ENCODE measurements at places on chromosomes 12 and 14. TPM values are rescaled to one million over a fixed set of nuclear protein-coding genes. Genes with fewer than 3 reads are reported as not detected.

NRL gene
- polyA plus RNA-seq: 2.6 TPM

PTPRR gene
- 0.60 TPM for polyA plus RNA-seq

TDG gene
- polyA plus RNA-seq: 66.4 TPM

GRCh38 chr12:66217342-66217917 lies 28.4 kb downstream of the IRAK3 start:
- DNase-seq: no peak

DNA sequence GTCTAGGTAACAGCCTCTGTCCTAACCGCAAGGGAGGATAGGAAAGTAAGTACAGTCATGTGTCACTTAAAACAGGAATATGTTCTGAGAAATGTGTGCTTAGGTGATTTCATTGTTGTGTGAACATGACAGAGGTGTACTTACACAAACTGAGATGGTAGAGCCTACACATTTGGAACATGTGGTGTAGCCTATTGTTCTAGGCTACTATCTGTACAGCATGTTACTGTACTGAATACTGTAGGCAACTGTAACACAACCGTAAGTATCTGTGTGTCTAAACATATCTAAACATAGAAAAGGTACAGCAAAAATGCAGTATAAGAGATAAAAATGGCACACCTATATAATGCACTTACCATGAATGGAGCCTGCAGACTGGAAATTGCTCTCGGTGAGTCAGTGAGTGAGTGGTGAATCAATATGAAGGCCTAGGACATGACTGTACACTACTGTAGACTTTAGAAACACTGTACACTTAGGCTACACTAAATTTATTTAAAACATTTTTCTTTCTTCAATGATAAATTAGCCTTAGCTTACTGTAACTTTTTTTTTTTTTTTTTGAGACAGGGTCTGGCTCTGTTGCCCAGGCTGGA lies 13.2 kb upstream of the MDM2 start:
- DNase-seq: no peak

DNA sequence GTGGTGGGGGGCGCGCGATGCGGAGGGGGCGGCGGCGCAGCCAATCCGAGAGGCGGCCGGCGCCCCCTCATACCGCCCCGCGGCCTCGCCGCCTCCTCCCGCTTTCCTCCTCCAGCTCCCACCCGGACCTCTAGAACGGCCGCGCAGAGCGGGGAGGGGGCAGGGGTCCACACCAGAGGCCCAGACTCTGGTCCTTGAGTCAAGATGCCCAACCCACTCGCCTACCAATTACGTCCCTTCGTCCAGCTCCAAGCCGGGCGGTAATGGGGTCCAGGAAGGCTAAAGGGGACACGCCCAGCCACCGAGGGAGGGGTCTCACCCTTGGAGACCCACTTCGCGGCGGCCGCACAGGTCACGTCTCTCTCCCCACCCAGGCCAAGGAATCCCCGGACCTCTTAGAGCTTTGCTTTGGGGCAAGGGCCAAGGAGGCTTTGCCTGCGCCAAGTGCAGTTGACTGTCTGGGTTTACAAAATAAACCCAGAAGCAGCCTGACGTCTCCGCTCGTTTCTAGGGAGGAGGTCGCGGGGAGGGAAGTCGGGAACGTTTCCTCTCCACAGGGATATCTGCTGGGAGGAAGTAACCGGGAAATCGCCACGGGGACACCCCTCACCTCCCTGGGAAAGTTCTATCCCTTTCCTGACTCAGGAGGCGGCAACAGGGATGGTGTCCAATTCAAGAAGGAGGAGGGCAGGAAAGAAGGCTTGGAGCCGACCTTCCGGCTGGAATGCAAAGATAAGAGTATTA lies 394 bp upstream of the AMIGO2 start:
- peak; percentile 38 for DNase-seq

DNA sequence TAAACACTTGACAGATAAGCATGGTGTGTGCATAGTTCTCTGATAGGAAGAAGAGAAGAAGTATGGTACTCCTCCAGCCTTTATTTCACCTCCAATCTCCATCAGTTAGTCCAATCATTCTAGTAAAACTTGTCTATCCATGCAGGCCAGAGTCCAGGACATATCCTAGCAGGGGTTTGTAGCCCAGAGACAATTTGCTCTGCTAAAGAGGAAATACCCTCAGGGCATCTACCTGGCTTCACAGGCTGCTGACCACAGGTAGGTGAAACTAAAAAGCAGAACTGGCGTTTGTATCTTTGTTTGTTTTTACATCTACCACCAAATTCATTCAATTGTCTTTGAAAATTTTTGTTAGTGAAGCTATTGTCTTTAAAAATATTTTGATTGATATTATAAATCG lies 717.6 kb downstream of the FSCB start:
- no peak for DNase-seq

GRCh38 chr12:52221912-52222457 lies 11.1 kb upstream of the KRT7 start:
- peak; percentile 46 for DNase-seq

GRCh38 chr14:49768301-49769121 lies 558 bp downstream of the KLHDC2 start:
- DNase-seq: peak; percentile 46

Measured in left kidney (tissue), 8 donors.